ENCODE measurements at places on chromosomes 13 and 19. TPM values are rescaled to one million over a fixed set of nuclear protein-coding genes. Genes with fewer than 3 reads are reported as not detected.
A peak's percentile ranks its signal among the peaks of the same experiment; 100 is the strongest.

DNA sequence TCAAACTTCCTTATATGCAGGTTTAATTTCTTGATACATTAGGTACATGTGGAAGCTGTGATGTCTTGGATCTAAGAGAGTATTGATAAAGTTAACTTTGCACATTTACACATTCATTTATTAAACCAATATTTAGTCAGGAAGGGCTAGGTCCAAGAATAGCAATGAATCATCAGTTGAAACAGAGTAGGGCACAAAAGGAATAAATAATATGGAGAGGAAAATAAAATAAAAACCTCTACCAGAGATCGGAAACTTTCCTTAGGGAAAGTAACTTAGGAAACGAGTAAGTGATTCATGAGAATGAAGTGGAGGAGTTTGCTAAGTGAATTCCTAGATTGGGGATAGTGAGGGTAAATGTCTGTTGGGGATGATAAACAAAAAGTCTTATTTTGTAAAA lies 259.4 kb upstream of the DACH1 start:
- no peak for DNase-seq

- no peak for DNase-seq
These were observed 14.8 kb upstream of the ATP8B3 start for GRCh38 chr19:1826557-1827521.

The WTIP gene
- total RNA-seq, result 22.1 TPM

The ZNF700 gene
- total RNA-seq, result 7.4 TPM

DNA sequence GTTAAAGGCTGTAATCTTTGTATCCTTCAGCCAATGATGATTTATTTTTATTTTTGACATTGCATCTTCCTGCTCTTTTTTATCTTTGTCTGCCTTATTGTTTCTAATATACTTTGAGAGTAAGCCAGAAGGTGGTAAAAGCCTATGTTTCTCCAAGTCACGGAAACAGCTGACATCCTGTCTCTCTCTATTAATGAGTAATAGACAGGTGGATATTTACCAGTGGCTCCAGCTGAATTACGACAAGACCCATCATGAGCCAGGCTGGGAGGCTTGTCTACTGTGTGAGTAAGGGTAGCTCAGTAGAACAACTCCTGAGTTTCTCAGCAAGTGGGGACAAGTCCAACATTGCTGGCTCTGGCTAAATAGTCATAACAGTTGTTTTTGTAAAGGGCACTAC lies 166.6 kb downstream of the NDFIP2 start:
- DNase-seq, result peak; percentile 89

The NKG7 gene
- total RNA-seq, result not detected

DNA sequence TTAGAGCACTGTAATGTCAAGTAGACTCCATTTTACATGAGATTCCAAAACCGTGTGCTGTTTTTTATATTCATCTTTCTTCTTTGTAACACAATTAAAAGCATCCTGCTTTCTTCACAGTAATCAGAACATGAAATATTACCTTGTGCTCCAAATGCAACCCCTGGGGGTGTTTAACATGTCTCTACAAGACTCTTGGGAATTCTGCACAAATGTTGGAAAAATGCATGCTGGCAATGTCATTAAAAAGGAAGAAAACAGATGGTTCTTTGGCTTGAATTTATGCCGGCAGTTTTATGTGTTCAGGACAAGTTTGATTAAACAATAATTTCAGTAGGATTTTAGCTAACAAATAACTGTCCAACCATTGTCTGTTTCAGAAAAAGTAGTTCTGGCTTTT lies 159.1 kb downstream of the LIG4 start:
- DNase-seq, result no peak

- no peak for DNase-seq
These were observed 19.5 kb upstream of the ALOX5AP start for GRCh38 chr13:30715837-30716236.

The GADD45B gene
- total RNA-seq, result 8.6 TPM

DNA sequence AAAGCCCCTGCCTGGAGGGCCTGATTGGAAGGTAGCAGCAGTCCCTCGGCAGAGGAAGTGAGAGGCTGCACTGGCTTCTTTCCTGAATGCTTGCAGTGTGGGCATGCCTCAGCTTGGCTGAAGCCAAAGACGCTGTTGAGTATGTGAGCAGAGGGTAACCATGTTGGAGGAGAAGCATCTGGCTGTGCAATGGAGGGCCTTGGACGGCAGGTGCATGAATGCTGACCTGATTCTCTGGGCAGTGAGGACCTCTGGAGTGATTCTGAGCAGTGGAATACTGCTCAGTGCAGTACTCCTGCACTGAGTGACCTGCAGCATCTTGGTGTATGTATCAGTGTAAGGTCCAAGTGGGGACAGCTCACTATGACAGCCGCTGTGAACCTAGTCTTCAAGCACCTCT lies 46.9 kb downstream of the SOX1 start:
- no peak for DNase-seq

DNA sequence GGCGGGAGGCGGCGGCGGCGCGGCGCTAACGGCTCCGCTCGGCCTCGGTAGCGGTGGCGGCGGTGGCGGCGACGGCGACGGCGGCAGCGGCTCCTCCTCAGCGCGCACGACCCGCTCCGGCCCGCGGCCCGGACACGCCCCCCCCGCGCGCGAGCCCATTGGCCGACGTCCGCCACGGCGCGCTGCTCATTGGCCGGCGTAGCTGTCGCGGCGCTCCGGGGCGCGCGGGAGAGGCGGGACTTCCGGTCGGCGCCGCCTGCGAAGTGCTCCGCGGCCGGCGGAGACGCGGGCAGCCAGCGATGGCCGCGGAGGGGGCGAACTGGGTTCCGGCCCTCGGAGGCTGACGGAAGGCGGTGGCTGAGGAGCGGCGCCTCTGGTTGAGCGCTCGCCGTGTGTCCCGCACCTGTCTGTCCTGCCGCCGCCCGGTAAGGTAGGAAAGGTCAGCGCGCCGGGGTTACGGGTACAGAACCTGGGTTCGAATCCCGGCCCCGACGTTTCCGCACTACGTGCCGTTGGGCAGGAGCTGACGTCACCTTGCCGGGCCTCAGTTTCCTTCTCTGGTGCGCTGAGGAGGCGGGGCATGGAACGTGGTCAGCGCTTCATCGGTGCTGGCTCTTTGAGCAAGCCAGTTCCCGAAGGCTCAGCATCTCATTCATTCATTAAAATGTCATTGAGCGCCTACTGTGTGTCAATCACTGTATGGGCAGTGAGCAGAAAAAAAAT lies at the start of gene ELAVL1:
Gene ELAVL1 (minus strand): TSS at position 108 of the 723 bp plus-strand sequence. CDS start 13,826 bp downstream, outside the sequence.
- DNase-seq, result peak; percentile 89

DNA sequence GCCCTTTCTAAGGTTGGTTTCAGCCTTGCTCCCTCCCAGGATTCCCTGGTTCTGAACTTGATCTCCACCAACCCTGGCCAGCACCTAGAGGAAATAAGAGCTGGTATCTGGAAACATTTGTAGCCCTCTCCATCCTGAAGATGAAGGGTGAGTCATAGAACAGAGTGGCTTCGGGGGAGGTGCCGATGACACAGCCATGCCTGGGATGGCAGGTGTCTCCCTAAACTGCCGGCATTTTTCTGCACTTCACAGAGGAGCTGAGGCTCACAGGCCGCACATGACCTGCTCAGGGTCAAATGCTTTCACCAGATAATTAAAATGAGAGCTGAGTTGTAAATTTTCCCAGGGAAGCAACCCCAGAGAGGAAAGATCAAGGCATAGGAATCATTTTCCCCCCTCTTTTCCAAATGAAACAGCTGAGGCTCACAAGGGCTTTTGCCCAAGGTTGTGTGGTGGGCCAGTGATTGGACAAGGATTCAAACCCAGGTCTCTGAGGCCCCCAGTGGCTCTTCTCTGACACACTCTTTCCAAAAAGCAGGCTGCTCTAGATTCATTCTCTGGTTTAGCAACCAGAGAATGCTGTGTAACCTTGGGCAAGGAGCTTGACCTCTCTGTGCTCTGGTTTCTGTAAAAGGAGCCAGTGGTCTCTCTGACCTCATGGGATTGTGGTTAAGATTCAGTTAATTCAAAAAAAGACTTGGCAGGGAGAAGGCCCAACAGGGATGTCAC lies 1.2 kb upstream of the SLC25A42 start:
- DNase-seq, result peak; percentile 88

The FCAR gene
- total RNA-seq, result not detected

The FUT1 gene
- total RNA-seq, result 0.03 TPM

DNA sequence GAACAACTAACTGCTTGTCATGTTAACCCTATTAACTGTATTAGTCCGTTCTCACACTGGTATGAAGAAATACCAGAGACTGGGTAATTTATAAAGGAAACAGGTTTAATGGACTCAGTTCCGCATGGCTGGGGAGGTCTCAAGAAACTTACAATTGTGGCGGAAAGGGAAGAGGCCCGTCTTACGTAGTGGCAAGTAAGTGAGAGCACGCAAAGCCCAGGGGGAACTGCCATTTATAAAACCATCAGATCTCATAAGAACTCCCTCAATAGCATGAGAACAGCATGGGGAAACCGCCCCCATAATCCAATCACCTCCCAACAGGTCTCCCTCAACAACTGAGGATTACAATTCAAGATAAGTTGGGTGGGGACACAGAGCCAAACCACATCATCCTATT lies 34.7 kb downstream of the PHF11 start:
- DNase-seq, result no peak

- DNase-seq, result peak; percentile 81
These were observed 4.4 kb upstream of the SBK3 start for GRCh38 chr19:55549500-55550320.

GRCh38 chr13:104586051-104586746 lies 1520.0 kb upstream of the SLC10A2 start:
- peak; percentile 64 for DNase-seq

DNA sequence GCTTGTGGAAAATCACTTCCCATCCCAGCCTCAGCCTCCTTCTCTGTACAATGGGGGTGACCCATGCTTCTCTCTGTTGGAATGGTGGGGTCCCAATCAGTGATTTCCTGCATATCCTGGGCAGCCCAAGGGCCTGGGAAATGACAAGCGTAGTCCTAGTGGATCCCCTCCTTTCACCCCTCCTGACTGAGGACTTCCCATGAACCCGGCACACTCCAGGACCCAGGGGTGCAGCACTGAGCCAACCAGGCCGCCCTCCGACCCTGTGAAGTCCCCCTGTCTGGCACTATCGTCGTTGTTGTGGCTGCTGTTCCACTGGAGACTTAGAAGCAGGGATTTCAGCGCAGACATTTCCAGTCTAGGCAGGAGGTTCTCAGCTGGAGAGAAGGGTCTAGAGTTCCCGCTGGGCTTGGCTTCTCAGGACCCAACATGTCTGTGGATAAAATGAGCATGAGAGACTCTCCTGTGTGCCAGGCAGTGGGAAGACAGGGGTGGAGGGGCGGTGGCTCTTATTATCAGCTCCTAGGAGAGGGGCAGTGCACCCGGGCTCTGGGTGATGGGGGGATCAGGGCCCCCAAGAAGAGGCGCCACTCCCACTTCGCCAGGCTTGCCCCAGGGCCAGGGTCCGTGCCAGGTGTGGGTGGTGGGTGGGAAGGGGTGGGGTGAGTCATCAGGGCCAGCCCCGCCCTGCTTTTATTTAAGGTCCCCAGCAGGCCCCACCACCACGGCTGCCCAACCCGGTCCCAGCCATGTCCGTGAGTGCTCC lies at the start of gene LGALS7B:
Gene LGALS7B (plus strand): TSS at position 723 of the 766 bp plus-strand sequence. CDS start 27 bp downstream, at position 750.
- DNase-seq, result no peak

- no peak for DNase-seq
These were observed 18.5 kb downstream of the EPSTI1 start for GRCh38 chr13:42973581-42973980.

The GPC5 gene
- total RNA-seq, result not detected

DNA sequence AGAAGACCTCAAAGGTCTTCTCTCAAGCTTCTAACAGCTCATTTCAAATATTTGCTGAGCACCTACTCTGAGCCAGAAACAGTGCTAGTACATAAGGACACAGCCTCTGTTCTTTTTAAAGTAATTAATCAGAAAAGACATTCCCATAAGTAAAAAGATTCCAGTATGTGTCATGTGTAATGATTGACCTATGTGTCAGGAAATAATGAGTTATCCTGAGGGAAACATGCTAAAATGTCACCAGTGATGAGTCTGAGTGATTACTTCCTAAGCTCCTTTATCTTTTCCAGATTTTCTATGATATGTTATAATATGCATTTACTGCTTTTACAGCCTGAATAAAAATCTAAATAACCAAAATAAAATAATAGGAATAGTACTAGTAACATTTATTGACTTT lies 107.6 kb downstream of the SLC25A15 start:
- no peak for DNase-seq

The TUBA3C gene
- not detected for total RNA-seq

The NFKBIB gene
- 26.1 TPM for total RNA-seq

GRCh38 chr19:47598407-47599349 lies 10.3 kb upstream of the BICRA start:
- peak; percentile 91 for DNase-seq

- DNase-seq, result no peak
These were observed 30.8 kb downstream of the KLF2 start for GRCh38 chr19:16355293-16356043.

DNA sequence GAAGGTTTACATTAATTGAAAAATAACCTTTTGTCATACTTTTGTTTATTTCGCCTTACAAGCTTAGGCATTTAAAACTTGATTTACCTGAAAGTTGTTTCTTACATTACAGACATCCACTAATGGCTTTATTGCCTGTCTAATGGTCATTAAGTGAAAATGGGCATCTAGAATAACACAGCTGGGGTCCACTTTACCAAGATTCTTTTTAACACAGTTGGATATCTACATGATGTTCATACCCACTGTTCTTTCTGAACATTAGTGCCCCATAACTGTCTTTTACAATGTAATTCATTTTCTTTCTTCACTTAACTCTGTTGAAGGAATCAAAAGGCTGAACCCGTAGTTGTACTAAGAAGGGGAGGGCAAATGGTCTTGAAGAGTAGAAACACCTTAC lies 19.8 kb upstream of the KLHL1 start:
- DNase-seq, result no peak

DNA sequence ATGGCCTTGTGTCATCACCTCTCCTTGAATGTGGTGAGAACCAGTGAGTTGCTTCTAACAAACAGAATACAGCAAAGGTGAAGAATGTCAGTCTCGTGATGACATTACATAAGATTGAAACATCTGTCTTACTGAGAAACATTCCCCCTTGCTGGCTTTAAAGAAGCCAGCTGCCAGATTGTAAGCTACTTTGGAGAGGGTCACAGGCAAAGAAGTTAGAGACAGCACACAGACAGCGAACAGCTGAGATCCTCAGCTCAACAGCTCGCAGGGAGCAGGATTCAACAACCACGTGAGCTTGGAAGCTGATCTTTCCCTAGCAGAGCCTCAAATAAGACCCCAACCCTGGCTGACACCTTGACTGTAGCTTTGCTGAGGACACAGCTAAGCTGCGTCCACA lies 367.9 kb downstream of the LIG4 start:
- DNase-seq, result no peak

- DNase-seq, result peak; percentile 3
These were observed 25.5 kb upstream of the ATP12A start for GRCh38 chr13:24654741-24655140.

GRCh38 chr19:51473009-51473707 lies 5.2 kb upstream of the CEACAM18 start:
- peak; percentile 79 for DNase-seq

DNA sequence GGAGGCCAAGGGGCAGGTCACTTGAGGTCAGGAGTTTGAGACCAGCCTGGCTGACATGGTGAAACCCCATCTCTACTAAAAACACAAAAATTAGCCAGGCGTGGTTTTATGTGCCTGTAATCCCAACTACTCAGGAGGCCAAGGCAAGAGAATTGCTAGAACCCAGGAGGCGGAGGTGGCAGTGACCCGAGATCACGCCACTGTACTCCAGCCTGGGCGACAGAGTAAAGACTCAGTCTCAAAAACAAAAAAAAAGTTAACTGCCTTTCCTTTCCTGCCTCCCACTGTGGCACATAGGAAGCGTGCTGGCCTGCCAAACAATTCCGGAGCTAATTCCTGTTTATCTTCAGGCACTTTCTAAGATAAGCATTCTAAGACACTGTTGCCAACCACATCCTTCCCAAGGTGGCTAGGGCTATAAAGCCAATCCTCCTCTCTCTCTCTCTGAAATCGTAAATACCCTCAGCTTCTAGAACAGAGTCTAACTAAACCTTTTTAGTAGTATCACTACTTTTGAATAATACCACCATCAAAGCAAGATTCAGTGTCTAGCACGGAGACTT lies 21.6 kb downstream of the SLC25A30 start:
- no peak for DNase-seq

The PEAK3 gene
- 0.16 TPM for total RNA-seq
